ENCODE measurements at places on chromosomes 7 and 10.

DNA sequence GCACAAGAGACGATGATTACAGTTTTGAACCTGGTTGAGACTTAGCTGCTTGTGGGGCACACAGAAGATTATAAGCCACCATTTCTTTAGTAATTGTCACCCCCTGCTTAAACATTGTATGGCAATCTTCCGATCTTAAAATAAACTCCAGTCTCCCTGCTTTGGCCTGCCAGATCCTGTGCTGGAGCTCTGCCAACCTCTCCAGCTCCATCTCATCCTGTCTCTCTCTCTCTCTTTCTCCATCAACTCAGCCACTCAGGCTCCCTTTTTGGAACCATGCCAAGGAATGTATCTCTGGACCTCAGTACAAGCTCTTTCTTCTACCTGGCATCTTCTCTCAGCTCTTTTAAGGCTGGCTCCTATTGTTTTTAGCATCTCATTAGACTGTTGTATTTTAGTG lies 1053.2 kb downstream of the REEP3 start:
- DNase-seq = no peak

DNA sequence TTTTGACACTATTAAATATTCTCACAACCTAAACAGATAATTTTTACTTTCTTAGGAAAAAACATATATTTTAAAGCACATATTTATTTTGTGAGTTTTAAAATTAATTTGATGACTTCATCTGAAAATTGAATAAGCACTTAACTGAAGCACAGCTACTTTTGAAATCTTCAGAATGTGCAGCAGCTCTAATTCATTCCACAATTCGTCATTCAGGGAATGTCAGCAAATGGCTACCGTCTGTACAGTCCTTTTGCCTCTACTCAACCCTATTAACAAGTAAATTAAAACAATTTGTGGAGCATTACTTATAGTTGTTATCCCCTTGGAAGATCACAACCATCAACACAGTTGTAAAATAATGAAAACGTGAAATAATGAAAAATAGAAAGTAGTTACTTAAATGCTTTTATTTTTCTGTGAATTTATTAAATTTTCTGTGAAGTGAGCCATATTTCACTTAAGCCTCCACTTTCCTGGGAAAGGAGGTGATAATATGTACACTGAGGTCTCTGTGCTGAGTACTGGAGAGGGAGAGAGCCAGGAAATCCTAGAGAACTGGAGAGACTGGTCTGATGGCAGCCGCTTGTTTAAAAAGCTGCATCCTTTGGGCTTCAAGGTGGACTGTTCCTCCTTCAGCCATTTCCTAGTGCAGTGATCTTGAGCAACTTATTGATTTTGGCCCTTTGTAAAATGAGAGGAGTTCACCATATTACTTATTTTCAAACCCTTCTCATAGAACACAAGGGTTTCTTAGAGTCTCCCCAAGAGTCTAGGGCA lies 70.6 kb downstream of the REEP3 start:
- no peak for DNase-seq

GRCh38 chr7:55084307-55084706 lies 65.5 kb downstream of the EGFR start:
- no peak for DNase-seq

DNA sequence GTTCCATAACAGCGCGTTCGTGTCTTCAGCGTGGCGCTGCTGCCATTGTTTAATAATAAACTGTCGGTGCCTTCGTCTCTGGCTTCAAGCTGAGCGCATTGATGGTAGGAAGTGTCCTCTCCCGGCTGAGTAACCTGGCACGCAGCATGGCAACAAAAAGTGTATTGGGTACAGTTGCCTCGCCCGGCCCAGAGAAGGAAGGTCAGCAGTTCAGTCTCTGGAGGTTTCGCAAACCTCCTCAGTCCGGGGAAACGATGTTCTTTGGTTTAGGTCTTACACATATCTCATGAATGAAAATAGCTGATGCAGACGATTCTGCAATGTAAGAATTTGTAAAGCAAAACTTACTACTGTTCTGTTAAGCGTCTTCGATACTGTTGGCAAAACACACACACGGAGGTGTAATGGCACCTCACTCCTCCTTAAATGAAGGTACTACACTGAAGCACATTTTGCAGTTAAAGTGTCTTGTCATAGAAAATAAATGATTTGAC lies 739 bp upstream of the CCDC186 start:
- no peak for DNase-seq

- DNase-seq = no peak
Observed at GRCh38 chr7:96303686-96304443, 18.0 kb downstream of the SLC25A13 start.

- no peak for DNase-seq
Observed at GRCh38 chr7:136877990-136878389, 9.5 kb downstream of the CHRM2 start.

- peak; percentile 41 for DNase-seq
Observed at GRCh38 chr7:135508883-135509588, 866 bp downstream of the CNOT4 start.
